ENCODE measurements at places on chromosomes 7 and 10.

DNA sequence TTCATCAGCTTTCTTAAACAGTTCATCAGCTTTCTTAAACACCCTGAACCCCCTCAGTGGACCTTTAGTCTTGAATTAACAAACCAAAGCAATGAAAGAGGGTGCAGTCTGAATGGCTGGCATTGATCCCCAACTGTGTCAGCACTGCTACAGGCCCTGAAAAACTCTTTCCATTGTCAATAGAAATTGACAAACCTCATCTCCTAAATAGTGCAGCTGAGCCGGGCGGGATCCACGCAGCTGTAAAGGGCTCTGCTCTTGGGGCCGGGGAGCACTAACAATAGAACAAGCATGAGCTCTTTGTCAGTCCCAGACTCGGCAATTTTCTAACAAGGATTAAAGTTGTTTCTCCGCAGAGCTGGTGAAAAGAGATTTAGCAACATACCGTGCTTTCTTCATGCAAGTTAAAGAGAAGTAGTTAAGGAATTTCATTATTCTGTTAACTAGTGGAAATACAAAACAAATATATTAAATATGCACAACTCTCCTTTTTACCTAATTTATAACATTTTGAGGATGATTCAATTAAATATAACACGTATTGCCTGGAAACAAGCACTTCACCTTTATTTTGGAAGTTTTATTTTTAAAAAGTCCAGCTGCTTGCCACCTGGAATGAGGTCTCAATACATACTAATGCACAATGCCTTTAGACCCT, 24.7 kb upstream of the FEZF1 start:
- DNase-seq: no peak

DNA sequence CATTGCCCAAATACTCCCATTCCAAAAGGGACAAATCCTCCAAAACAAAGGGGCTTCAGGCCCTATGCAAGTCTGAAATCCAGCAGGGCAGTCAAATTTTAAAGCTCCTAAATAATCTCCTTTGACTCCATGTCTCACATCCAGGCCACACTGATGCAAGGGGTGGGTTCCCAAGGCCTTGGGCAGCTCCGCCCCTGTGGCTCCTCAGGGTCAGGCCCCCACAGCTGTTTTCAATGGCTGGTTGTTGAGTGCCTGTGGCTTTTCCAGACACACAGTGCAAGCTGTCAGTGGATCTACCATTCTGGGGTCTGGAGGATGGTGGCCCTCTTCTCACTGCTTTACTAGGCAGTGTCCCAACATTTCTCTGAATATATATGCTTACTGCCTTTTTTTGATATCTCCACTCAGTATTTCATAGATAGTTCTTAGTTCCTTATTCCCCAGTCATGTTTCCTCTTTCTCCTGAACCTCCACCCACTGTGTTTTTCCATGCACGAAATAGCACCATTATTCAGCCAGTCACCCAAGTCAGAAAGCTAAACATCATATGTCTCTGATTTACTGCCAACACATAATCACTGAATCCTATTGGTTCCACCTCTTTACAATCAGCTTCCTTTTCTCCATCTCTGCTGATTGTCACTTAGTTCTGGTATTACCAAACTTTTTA, 172.6 kb upstream of the CACNA2D1 start:
- no peak for DNase-seq

DNA sequence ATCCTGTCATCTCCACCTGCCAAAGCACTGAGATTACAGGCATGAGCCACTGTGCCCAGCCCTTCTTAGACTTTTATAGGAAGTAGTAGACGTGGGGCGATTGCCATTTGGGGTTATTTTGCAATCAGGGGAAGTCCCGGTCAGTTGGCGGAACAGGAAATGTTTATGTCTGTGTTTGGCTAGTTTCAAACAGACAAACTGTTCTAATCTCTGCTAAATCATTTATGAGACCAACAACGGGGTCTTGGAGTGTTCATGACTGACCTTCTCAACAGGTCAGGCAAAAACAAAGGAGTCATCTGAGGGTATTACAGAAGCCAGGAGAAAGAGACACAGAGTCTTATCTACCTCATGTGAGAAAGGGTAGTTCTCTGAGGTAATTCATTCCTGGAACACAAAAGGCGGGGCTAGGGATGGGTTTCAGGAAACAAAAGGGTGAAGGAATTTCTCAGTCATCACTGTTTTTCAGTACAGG, 6.6 kb upstream of the TPK1 start:
- peak; percentile 51 for DNase-seq

DNA sequence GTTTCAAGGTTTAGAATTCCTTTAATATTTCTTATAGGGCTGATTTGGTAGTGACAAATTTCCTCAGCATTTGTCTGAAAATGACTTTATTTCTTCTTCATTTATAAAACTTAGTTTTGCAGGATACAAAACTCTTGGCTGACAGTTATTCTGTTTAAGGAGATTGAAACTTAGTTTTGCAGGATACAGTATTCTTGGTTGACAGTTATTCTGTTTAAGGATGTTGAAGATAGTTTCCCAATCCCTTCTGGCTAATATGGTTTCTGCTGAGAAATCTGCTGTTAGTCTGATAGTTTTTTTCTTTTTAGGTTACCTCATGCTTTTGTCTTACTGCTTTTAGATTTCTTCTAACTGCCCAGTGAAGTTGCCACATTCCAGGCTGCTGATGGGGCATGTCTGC, 186.8 kb downstream of the ITGB1 start:
- DNase-seq: no peak

- DNase-seq: no peak
These were observed 49.1 kb downstream of the CHST15 start for GRCh38 chr10:124044143-124044862.

- no peak for DNase-seq
These were observed 35.3 kb downstream of the VSTM4 start for GRCh38 chr10:49080071-49080470.

GRCh38 chr7:36736090-36736898, 12.0 kb upstream of the AOAH start:
- DNase-seq: no peak

DNA sequence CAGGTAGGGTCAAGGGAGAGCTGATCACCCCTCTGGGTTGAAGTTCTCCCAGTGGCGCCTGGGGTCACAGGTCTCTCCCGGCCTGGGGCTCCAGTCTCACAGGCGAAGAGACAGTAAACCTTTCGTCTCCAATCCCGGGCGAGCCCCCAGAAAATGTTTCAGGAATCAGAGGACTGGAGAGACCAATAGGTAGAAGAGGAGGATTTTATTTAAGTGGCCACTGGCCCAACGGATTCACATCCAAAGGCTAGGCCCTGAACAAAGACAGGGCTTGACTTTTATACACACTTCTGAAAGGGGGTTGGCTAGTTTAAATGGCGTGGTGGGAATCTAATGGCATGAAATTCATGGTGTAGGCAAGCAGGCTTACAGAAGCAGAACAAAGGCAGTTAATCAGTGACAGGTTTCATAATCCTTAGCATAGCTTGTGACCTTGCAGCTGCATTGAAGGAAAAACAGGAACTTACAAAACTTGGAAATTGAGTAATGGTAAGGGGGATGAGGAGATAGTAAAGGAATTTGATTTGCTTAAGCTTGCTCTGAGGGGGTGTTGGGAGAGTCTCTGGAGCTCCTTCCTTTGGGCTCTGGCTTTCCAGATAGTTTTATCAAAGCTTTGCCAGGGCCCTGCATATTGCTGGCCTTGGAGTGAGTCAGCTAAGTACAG, 105.5 kb downstream of the TRIM24 start:
- DNase-seq: no peak

- no peak for DNase-seq
These were observed 332.1 kb downstream of the PTPRN2 start for GRCh38 chr7:158255558-158255957.

DNA sequence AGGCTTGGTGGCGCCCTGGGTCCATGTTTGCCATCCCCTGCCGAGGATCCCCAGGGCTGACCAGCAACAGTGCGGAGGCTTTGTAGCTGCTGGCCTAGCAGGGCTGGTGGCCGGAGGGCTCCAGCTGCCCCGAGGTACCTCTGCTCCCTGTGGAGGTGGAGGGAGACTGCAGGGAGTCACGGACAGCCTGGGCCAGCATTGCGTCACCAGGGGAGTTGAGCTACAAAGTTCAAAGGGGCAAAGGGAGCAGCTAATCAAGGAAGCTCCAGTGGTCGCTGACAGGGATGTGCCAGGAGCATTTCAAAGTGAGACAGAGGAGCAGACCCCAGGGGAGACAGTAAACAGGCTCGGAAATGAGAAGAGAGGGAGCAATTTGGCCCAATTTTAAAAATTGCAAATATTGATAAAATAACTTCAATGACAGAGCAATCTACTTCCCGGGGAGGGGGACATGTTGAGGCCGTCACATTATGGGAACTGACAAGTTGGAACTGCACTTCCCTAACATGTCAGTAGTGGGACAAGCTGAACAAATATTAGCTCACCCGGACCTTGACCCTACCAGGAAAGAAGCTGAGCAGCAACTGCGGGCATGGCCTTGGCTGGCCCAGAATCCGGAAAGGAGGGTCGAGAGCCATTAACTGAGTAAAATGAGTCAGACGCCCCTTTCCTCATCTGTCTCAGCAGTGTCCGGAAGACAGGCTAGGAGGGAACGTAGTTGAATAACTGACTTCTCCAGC, 39.4 kb downstream of the BTBD16 start:
- no peak for DNase-seq
